ENCODE measurements at places on chromosomes 5 and 9.

GRCh38 chr5:122916490-122916889 is 71.1 kb downstream of the SNX24 start:
- DNase-seq = no peak

GRCh38 chr9:96023486-96023885 is 148.0 kb downstream of the ERCC6L2 start:
- no peak for DNase-seq

DNA sequence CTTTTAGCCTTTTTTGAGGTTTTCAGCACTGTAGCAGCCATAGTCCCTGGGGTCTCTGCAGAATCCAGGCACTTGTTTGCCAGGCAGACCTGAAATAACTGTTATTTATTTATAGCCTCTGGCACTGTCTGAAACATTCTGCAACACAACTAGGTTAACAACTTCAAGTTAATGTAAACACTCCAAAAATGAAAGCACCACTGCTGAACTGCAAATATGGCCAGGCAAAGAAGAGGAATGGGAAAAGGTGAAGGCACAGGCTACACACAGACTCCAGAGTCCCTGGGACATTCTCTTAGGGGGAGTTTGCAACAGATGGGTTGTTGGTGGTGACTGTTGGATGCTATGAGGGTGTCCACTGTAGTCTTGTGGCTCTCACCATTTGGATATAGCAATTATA is 369.0 kb downstream of the MAT2B start:
- no peak for DNase-seq

GRCh38 chr5:140041492-140042392 is 1.4 kb downstream of the NRG2 start:
- DNase-seq = no peak

GRCh38 chr5:60722416-60722815 is 22.4 kb upstream of the DEPDC1B start:
- DNase-seq = no peak

DNA sequence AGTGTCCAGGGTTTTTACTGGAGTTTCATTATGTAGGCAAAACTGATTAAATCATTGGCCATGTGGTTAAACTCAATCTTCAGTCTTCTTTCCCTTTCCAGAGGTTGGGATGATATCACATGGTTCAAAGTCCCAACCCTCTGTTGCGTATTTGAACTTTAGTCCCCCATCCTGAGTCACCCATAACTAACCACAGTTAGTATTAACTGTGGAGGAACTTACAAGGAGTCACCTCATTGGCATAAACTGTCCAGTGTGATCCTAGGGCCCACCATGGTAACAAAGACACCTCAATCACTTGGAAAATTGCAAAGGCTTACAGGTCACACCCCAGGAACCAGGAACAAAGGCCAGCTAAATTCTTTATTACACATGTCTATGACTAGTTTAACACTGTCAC is 188.5 kb downstream of the COX7C start:
- peak; percentile 63 for DNase-seq

DNA sequence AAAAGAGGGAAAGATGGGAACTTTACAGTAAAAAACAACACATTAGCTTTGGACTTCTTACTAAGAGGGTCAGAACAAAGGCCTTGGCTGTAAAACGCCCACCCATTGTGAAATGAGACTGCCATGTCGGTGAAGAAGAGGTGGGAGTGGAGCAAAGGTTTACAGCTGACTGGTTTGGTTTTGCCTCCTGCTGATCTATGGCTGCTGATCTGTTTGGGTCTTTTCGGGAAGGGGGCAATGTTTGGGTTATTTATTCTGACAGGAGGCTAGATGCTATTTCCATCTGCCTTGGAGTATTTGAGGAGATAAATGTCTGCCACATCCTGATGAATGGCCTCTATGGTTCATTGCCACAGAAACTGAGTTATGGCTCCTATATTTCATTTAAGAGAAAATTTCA is 408.7 kb downstream of the TLE4 start:
- no peak for DNase-seq

GRCh38 chr5:54959673-54960418 is 25.5 kb downstream of the ESM1 start:
- DNase-seq = no peak

DNA sequence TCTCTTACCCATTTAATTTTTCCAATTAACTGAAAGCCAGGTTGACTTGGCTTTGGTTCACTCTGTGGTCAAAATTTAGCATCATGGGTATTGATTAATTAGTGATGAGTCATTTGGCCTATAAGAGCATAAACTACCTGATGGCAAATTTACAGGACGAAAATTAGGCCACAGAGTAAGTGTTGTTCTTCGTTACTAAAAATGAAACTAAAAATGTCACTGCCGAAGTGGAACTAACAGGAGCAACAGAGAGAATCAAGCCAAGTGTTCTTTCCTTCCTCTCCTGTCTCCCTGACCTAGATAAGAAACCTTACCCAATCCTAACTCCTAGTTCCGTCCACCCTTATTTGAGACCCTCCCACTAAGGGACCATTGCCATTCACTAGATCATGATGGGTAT is 176.9 kb downstream of the RAB3C start:
- no peak for DNase-seq

DNA sequence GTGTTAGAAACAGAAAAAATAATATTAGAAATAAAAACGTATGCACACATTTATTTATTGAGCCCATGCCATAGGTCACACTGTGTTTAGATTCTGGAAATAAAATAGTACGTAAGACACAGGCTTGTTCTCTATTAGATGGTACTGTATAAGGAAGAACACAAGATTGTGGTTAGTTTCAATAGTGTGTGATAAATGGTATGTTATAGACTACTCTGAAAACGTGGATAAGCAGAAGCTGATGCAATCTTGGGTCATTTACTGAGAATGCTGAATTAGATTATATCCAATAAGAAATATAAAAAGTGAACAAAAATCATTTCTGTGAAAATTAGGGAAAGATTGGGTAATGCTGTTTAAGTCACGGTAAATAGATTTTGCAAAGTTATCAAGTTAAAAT is 1456.4 kb upstream of the ACO1 start:
- no peak for DNase-seq

DNA sequence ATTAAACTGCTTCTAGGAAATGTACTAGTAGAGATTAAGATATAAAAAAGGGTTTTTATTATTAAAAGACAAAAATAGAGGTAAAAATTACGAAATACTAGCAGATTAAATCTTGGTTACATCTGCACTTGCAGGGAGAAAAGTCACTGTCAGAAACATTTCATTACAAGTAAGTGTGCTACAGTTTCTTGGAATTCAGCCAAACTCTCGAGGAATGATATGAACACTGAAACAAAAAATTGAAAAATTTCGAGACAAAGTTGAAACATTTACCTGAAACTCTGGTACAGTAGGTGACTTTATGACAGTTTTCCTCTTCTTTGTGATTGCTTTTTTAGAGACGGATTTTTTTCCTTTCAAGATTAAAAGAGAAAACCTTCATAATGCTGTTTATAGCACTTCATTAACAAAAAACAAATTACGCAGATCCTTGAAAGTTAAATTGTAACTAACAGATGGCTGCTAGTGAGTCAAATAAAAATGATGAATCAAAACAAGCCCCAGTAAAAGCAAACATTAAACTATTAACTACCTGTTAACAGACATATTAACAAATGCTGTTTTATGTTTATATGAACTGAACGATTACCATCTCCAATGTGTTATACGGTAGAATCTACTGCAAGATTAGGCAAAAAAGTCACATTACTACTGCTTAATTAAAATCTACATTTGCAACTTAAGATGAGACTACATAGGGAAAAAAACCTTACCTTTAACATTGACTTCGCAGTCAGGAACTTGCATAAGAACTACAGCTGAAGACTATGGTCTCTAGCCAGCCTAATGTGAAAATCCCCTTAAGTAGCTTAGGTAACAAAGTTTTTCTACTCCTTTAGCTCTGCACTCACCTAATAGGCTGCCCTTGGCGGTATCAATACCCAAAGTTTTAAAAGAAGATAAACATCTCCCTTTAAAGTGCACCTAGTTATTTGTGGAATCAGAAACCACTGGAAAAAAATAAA is 61.4 kb downstream of the RANBP6 start:
- DNase-seq = peak; percentile 47

DNA sequence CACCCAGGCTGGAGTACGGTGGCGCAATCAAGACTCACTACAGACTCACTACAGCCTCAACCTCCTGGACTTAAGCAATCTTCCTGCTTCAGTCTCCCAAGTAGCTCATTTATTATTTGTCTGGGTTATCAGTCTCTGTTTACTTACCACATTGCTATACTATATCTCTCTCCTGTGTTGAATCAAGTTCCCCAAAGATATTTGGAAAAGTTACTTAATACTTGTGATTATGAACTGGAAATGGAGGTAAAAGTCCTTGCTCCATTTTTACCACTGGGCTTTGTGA is 55.6 kb downstream of the ANGPTL2 start:
- DNase-seq = no peak

GRCh38 chr5:2737273-2738155 is 14.0 kb downstream of the IRX2 start:
- DNase-seq = no peak

DNA sequence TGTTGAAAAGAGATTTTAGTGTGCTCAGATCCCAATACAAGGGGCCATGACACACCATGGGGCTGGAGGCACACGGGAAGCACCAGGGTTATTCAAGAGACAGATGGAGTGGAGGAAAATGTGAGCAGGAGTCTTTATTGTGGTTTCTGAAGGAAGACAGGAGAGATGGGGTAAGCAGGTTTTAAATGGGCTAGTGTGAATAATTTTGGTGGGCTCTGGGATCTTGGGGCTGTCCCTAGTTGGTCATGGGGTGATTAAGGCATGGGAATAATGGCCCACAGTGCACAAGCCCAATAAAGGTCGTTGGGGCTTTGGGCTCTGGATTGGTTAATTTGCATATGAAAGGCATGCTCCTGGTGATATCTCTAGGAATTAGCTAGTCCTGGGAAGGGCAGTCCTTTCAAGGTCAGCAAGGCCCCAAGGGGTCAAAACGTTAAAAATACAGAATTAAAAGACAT is 3.6 kb upstream of the SCGB3A2 start:
- no peak for DNase-seq

DNA sequence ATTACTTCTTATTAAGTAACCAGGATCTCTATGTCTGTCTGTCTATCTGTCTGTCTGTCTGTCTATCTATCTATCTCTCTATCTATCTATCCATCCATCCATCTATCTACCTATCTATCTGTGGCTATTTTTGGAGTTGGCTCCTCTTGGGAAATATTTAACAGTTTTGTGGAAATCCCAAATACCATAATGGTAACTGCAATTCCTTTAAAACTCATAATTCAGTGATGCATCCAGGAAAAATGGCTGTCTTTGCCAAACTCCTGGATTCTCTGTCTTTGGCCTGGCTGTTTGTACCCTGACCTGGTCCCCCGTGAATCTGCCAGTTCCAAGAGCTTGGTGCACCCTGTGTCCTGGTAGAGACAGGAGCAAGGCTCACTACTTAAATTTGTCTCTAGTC is 197.0 kb downstream of the PCSK1 start:
- DNase-seq = no peak
